ENCODE measurements at places on chromosomes 3 and 15.

DNA sequence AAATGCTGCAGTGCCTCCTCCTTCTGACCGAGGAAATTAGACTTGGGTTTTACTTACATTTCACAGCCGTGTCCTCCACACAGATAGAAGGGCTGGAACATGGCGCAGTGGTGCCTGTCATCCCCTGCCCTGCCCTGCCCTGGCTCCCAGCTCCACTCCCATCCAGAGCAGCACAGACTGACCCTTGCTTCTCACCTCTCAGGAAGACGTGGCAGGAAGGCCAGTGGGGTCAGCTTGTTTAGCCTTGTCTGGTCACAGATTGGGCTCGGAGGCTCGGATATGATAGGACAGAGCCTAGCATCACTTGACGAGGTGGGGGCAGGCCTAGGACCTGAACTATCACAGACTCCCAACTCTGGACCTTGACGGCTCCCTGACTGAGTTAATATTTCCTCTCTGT is 88.5 kb downstream of the LINGO1 start:
- no peak for DNase-seq

DNA sequence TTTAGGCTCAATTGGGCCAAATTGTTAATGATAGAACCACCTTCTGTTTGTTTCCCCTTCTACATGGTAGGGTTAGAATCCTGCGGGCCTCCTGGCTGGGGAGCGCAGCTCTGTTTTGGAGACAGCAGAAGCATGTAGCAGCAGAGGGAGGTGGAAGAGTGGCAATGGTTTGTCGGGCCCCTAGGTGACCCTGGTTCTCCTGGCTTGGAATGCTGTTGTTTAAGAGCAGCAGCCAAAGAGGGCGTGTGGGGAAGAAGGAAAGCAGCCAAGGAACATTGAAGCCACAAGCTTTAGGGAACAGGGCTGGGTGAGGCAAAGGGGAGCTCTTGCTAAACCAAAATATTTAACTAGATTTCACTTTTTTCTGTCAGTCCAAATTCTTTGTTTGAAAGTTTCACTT is 213.7 kb upstream of the NR2E3 start:
- no peak for DNase-seq

DNA sequence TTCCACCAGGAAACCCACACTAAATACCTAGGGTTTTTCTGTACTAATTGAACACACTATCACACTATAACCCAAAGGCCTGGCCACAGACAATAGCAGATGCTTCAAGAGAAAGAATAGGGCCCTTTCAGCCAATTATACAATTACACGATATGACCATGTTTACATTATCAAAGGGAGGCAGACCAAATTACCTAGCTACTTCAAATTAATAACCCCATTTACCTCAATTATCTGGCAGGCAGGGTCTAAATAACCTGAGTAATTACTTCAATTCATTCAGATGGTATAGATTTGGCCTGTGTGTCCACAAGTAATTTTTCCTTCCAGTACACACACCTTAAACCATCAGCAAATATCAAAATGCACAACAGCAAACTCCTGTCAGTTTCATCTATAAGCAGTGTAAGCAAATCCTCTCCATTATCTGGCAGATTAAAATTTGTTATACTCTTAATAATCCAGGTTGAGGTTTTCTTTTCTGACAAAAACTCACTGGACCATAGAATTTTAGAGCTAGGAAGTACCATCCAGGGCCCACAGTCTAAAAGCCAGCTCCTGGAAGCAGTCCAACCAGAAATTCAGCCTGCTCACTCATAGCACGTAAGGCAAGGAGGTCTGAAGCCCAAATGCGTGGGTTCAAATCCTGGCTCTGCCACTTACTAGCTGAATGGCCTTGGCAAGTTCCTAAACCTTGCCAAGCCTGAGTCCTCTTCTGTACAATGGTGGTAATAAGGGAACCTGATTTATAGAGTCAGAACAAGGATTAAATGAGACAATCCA is 51.8 kb downstream of the RFTN1 start:
- no peak for DNase-seq

DNA sequence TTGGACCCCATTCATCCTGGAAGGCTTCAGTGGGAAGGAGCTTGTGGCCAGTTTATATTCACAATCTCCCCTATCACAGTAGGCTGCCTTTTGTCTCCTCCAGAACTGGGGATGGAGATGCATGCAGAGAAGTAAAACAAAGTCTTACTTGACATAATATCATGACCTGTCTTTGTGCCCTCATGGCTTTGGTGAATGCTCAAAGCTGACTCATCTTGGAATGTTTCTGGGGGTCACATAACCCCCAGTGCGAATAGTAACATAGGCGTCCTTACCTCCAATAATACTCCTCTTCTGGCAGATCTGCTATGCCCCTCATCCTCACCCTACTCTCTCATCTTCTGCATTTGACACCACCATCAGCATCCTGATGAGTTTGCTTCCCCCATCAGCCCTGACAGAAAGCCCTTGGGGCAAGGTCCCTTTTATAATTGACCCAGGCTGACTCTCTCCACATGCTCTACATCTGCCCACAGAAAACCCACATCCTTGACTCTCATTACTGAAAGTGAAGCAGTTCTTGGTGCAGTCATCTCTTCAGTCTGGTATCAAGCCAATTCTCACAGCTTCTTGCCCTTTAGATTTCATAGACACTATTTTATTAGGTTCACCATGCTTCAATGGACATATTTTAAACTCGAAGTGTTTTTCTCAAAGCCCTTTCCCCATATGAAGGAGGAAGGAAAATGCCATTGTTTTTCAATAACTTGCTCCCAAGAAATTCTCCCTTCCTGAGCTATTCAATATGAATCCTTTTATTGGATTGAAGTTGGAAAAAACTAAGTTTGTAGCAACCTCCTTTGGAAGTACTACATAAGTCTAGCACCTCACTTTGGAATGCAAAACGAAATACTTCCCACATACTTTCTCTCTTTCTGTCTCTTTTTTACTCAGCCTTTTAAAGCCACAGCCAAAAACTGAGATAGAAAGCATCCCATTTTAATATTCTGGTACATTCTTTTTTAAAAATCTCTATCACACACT is 36.6 kb downstream of the OSTN start:
- no peak for DNase-seq

DNA sequence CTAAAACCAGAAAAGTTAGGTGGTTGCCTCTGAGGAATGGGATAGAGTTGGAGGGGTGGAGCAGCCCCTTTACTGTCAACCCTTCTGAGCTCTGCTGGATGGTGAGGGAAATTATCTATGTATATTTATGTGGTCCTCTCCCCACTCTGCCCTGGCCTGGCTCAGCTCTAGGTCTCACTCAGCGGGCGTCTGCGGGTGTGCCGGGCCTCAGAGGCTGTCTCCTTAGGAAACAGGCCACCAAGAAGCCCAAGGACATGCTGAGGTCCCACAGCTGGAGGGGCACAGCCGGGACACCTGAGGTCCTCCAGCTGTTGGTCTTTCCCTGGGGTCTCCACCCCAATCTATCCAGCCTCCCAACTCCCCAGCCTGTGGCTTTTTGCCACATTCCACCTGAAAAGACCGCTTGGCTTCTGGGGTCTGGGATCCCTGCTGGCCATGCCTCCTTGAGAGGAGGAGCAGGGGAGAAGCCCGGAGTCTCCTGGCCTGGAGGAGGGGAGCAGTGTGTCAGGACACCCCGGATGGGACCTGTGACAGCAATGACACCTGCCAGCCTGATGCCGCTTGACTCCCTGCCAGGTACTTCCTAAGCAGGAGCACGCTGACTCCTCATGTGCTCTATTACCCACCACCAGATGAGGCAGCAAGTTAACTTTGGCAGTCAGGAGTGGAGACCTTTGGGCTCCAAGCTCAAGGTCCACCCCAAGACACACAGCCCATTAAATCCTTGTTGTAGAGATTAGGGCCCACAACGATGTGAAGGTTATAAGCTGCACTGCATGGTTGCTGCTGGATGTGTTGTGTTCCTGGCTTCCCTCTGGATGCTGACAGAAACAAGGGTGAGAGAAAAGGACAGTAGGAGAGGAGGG is at the start of gene SLC28A1:
Gene SLC28A1 (plus strand): TSS at position 747 of the 866 bp plus-strand sequence. CDS start 3,099 bp downstream, outside the sequence.
- DNase-seq: no peak

GRCh38 chr3:179292450-179292849 is 30.4 kb upstream of the ZNF639 start:
- DNase-seq: no peak

DNA sequence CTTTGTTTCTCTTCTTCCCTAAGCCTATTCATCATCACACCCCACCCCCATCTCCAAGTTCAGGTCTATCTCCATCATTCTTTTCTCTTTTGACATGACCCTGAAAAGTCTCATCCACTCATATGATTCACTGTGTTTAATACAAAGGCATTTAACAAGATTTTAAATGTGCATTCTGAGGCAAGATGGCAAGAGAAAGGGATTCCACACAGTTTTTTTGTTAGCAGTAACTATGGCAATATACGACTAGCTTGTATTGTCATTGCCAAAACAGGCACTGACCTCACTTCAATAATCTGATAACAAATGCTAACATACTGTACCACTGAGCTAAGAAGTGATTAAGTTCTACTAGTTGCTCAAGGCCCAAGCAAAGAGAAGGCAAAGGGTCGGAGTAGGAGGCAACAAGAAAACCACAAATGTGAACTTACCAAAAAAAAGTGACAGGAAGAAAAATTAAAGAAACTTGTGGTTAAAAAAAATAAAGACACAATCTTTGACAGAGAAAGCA is 53.2 kb downstream of the FBN1 start:
- DNase-seq: no peak

- no peak for DNase-seq
Measured at GRCh38 chr3:194376241-194376560, 6.7 kb upstream of the LRRC15 start.

GRCh38 chr15:99763827-99764226 is 30.6 kb upstream of the LYSMD4 start:
- no peak for DNase-seq

DNA sequence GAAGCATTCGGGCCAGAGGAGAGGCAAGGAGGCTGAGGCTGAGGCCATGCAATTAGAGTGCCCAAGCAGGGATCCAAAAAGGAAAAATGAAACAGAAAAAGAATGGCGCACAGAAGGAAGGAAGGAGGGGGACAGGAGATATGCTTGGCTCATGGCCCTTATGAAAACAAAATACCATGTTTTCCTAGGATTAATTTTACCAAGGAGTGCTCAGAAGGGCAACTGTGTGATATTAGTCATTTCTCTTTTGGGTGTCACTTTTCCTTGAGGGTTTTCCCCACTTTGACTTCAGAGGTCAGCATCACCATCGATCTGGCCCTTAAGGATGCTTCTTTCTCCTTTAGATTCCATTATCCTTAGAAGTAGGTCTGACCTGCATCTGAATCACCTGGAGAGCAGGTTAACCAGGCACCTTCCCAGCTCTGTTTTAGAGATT is 1.4 kb downstream of the PARP14 start:
- no peak for DNase-seq

DNA sequence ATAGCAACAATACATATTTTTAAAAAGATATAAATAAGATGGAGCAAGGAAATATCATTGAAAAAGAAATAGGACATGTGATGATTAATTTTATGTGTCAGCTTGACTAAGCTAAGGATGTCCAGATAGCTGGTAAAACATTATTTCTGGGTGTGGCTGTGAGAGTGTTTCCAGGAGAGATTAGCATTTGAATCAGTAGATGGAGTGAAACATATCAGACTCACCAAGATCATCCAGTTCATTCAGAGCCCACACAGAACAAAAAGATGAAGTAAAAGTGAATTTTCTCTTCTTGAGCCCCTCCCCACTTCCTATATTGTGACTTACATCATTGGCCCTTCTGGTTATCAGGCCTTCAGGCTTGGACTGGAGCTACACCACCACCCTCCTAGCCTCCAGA is 61.6 kb upstream of the TUSC7 start:
- DNase-seq: no peak

DNA sequence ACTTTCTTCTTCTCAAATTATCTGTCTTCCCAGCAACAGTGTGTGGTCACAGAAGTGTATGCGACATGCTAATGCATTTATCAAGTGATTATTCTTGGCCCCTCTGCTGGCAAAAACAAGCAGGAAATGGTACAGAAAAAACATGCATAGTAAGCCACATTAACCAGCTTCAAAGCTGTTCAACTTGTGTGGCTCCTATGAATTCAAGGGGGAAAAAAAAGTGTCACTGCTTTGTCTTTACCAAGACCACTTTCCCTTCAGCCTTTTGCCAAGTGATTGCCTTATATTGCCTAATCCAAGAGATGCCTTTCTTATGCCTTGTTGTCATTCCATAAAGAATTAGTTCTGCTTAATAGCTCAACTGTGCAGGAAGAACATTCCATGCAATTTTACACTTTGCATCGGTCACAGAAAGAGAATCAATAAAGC is 39.1 kb downstream of the PRTG start:
- no peak for DNase-seq

- no peak for DNase-seq
Measured at GRCh38 chr3:171444001-171444690, 16.1 kb downstream of the TNIK start.

DNA sequence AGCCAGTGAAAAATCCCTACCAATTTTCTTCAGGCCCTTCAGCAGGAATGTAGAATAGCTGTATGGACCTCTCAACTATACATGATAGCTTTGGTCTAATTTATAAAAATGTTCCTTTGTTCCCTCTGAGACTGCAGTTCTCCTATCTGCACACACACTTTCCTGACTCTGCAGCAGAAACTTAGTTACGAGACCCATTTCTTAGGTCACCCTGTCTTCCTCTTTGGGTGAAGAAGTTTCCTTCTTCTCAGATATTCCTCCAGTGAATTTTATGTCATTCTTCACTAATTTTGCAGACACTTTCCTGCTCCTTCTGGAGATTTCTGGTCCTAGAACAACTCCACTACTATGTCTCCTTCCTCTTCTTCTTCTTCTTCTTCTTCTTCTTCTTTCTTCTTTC is 42.6 kb downstream of the CD200R1L start:
- no peak for DNase-seq

DNA sequence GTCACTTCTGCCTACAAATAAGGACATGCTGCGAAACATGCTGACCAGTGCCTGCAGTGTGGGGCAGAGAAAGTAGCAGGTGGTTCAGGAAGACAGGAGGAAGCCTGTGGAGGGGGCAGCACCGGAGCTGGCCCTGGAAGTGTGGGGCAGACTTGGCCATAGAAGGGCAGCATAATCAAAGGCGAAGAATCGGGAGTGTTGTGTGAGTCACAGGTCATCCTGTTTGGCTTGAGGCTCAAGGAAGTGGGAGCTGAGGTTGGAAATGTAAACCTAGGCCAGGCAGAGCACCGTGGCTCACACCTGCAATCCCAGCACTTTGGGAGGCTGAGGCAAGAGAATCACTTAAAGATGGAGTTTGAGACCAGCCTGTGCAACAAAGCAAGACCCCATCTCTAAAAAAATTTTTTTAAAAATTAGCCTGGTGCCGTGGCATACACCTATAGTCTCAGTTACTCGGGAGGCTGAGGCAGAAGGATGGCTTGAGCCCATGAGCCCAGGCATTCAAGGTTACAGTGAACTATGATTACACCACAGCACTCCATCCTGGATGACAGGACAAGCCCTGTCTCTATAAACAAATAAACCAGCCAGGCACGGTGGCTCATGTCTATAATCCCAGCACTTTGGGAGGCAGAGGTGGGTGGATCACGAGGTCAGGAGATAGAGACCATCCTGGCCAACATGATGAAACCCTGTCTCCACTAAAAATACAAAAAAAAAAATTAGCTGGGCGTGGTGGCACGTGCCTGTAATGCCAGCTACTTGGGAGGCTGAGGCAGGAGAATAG is 54.0 kb downstream of the FAM43A start:
- no peak for DNase-seq

GRCh38 chr15:36755341-36756000 is 176.0 kb downstream of the CDIN1 start:
- DNase-seq: no peak

- DNase-seq: no peak
Measured at GRCh38 chr15:41813426-41813825, 14.5 kb upstream of the JMJD7 start.

- DNase-seq: peak; percentile 45
Measured at GRCh38 chr15:50145451-50145872, 26.4 kb upstream of the ATP8B4 start.

- DNase-seq: no peak
Measured at GRCh38 chr3:64705946-64706345, 18.1 kb upstream of the ADAMTS9 start.

All from left renal pelvis (tissue), 4 donors.